Breast epithelium (tissue), 4 donors: ENCODE measurements at places on chromosomes 5 and 9. TPM values are rescaled to one million over a fixed set of nuclear protein-coding genes. Genes with fewer than 3 reads are reported as not detected.

The TNFSF8 gene
- total RNA-seq: 4.7 TPM

The CAMK4 gene
- 1.4 TPM for total RNA-seq

- H3K27me3 ChIP-seq: no peaks in the 10 kb centered on the region
- no peak for DNase-seq
- H3K36me3 ChIP-seq: no peaks in the 10 kb centered on the region
- H3K27ac ChIP-seq: no peak overlapping the region
- no peak overlapping the region for H3K4me3 ChIP-seq
These were observed 60.6 kb downstream of the CYFIP2 start for GRCh38 chr5:157326440-157327005.

GRCh38 chr9:2163231-2163885 is 148.2 kb downstream of the SMARCA2 start:
- H3K4me3 ChIP-seq: no peak overlapping the region
- no peaks in the 10 kb centered on the region for H3K27me3 ChIP-seq
- DNase-seq: no peak
- H3K36me3 ChIP-seq: no peaks in the 10 kb centered on the region
- H3K27ac ChIP-seq: no peak overlapping the region

The KCNN2 gene
- not detected for total RNA-seq

GRCh38 chr9:129919841-129920240 is 84.6 kb downstream of the USP20 start:
- H3K27ac ChIP-seq: no peak overlapping the region
- H3K4me1 ChIP-seq: no peaks in the 10 kb centered on the region
- DNase-seq: no peak
- H3K27me3 ChIP-seq: no peaks in the 10 kb centered on the region
- H3K4me3 ChIP-seq: no peak overlapping the region
- peaks cover 5% of the 10 kb centered on the region for H3K36me3 ChIP-seq

DNA sequence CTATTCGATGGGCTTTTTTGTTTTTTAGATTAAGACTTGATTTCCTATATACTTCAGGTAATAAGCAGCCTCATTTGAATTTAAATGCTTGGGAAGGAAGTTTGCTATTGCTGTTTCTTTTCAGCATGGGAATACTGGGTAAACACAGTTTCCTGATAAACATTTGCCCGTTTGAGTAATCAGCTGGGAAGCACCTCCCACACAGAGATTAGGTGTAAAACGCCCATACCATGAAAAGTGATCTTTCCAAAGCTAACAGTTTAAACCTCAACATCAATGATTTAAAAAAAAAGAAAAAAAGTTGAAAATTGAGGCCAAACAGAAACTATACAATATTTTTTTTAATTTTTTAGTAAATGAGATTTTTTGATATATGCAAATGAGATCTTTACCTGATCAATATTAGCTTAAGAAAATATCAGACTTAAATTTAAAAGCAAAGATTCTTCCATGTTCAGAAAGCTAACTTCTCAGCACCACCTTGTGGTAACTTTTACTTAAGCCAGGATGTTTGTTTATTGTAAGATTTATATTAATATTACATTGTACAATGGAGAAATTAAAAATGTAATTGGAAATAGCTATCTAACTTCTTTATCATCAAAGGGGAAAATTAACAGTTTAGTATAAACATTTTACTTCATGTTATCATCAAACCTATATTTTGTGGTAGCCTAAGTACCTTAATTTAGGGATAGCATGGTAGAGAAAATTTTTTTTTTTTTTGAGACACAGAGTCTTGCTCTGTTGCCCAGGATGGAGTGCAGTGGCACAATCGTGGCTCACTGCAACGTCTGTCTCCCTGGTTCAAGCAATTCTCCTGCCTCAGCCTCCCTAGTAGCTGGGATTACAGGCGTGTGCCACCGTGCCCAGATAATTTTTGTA is 39.8 kb downstream of the F2RL2 start:
- DNase-seq: no peak
- H3K36me3 ChIP-seq: no peaks in the 10 kb centered on the region
- H3K27me3 ChIP-seq: no peaks in the 10 kb centered on the region
- H3K4me3 ChIP-seq: no peak overlapping the region

The GABRA6 gene
- not detected for total RNA-seq

- no peaks in the 10 kb centered on the region for H3K36me3 ChIP-seq
- H3K4me1 ChIP-seq: no peaks in the 10 kb centered on the region
These were observed 25.3 kb downstream of the EFCAB9 start for GRCh38 chr5:172219296-172219695.

The PDE8B gene
- 4.9 TPM for total RNA-seq

DNA sequence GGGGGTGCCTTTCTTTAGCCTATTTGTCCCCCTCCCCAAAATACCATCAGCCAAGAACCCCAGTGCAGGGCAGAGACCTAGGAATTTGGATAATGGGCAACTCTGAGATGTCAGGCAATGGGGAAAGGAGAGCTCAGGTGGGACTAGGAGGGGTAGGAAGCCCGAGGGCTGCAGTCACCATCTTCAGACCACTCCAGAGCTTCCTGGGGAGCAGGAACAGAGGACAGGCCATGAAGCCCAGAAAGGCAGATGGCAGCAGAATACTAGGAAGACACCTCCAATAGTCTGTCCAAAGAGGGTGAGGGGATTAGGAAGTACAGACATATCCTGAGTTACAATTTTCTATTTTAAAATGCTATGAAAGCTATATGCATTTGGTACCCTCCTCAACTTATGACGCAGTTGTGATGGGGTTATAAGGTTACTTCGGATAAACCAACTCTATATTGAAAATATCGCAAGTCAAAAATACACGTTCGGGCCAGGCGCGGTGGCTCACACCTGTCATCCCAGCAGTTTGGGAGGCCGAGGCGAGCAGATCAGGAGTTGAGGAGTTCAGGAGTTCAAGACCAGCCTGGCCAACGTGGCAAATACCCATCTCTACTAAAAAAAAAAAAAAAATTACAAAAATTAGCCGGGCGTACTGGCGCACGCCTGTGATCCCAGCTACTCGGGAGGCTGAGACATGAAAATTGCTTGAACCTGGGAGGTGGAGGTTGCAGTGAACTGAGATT is 34.6 kb upstream of the IL17B start:
- H3K27ac ChIP-seq: peak overlapping the region; percentile 92
- H3K36me3 ChIP-seq: no peaks in the 10 kb centered on the region
- peak overlapping the region; percentile 67 for H3K4me3 ChIP-seq
